ENCODE measurements at places on chromosomes 13 and 19.

DNA sequence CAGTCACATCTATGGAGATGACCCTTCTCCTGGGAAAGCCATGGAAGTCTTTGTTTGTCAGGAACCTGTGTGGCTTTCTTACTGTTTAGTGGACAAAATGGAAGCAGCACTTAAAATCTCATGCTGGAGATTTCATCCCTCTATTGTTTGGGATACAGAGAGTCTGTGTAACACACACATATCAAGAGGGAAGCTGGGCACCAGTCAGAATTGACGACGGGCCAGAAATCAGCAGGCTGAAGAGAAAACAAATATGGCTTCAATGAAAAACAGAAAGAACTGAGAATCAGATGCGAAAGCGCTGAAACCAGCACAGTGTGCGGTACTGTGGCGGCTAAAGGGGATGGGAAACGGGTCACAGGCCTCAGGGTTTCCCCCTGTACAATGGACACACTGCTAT, 72.2 kb upstream of the WASF3 start:
- no peak for DNase-seq

DNA sequence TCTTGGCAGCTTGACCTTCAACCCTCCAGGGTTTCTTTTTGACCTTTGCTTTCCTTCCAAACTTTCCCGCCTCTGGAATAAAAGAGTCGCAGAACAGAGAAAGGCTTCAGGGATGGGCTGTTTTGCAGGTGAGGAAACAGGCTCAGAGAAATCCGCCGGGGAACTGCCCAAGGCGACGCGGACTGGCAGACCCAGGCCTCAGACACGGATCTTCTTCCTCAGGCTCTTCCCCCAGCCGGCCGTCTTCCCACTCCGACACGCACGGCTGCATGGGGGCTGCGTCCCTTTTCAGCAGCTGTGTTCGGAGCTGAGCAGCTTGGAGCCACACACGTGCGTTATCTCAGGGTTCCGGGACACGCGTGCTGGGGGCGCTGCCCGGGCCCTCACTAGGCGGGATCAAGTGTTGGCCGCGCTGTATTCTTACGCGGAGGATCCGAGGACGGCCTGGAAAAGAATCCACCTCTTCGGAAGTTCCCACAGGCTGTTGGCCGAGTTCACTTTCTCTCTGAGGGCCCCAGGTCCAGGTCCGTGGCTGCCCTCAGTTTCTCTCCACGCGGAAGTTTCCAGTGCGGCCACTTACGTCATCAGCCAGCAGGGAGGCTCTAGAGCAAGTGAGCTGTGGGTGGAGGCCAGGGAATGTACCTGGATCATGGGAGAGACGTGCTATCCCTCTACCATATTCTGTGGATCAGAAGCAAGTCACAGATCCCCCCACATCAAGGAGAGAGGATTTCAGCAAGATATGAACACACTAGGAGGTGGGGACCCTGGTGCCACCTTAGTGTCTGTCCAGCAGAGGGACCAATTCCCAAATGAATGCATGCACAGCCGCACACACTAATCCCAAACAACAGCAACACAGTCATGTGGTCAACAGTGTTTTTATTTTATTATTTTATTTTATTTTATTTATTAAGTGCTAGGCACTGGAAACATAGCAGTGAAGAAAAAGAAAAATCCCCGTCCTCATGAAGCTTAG, 100.4 kb downstream of the ING1 start:
- no peak for DNase-seq

- no peak for DNase-seq
Observed at GRCh38 chr13:113922412-113923118, 51.3 kb downstream of the C13orf46 start.

- no peak for DNase-seq
Observed at GRCh38 chr13:31172535-31172934, 10.8 kb upstream of the HSPH1 start.

GRCh38 chr13:113832205-113832604, 31.7 kb downstream of the GAS6 start:
- DNase-seq: no peak

GRCh38 chr19:4704317-4704673, 19.3 kb downstream of the DPP9 start:
- DNase-seq: no peak

GRCh38 chr19:2867025-2867991, at the start of gene ZNF556:
Gene ZNF556, plus strand, starts transcription at chr19:2867335. Its CDS starts 87 bp downstream, at chr19:2867422.
- no peak for DNase-seq

DNA sequence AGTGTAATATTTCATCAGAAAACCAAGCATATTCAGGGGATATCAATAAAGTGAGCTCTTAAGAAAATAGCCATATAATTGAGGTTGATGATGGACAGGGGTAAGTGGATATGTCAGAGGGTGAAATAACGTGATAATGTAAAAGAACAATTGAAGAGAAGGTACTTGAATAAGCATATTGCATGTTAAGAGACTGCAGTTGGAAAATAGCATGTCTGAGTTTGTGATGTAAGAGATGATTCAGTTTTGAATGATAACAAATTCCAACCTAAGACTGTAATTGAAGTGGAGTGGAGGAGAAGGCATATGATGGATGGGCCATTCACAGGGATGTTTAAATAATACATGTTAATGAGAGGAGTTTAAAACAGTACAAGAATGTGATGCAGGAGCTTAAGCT, 1633.5 kb downstream of the SLITRK1 start:
- DNase-seq: no peak

DNA sequence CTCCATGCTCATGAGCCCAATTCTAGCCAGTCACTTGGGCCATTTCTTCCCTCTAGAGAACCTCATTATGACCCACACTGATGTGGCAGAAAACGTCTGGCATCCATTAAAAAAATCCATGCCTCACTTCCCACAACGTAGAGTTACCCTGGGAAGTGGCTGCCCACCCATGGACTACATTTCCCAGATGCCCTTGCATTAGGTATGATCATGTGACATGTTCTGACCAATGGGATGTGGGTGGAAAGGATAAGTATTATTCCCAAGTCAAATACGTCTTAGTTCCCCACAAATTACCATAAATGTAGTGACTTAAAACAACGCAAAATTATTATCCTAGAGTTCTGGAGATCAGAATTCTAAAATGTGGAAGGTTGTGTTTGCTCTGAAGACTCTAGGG, 47.9 kb upstream of the ZNRF4 start:
- DNase-seq: no peak

- DNase-seq: no peak
Observed at GRCh38 chr13:112664501-112665203, 25.2 kb upstream of the ATP11A start.

DNA sequence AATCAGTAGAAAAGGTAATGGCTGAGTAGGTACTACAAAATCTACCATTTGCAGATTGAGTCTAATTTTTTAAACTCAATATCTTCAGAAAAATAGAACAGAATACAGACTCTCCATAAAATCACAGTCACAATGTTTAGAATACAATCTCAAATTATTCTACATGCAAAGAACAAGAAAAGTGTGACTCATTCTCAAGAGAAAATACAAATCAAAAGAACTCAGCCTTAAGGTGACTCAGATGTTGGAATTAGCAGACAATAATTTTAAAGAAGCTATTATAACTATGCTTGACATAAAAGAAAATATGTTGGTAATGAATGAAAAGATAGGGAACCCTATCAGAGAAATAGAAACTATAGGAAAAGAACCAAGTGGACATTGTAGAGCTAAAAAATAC, 78.9 kb downstream of the RXFP2 start:
- DNase-seq: no peak

GRCh38 chr13:94956417-94957110, 244.2 kb upstream of the SOX21 start:
- no peak for DNase-seq

GRCh38 chr13:93965587-93965986, 513.9 kb downstream of the DCT start:
- no peak for DNase-seq
